ENCODE measurements at places on chromosomes 4 and X.

- DNase-seq: no peak
- no peaks in the 10 kb centered on the region for H3K36me3 ChIP-seq
- H3K4me1 ChIP-seq: peaks cover 24% of the 10 kb centered on the region
- no peaks in the 10 kb centered on the region for H3K27me3 ChIP-seq
- H3K27ac ChIP-seq: no peak overlapping the region
- no peak overlapping the region for H3K4me3 ChIP-seq
Observed at GRCh38 chrX:44899946-44900345, 27.0 kb downstream of the KDM6A start.

GRCh38 chr4:54228961-54229501 lies at the start of gene PDGFRA:
Gene PDGFRA, plus strand, starts transcription at chr4:54229293. Its CDS starts 29,476 bp downstream, at chr4:54258769.
- H3K27me3 ChIP-seq: peaks cover 49% of the 10 kb centered on the region
- H3K4me1 ChIP-seq: peaks cover 74% of the 10 kb centered on the region
- peak within 1 kb of the TSS; percentile 4 for H3K4me3 ChIP-seq
- H3K27ac ChIP-seq: no peak within 1 kb of the TSS
- no peak for DNase-seq

- no peaks in the 10 kb centered on the region for H3K4me1 ChIP-seq
- H3K27me3 ChIP-seq: no peaks in the 10 kb centered on the region
- H3K4me3 ChIP-seq: no peak overlapping the region
- H3K27ac ChIP-seq: no peak overlapping the region
- no peak for DNase-seq
Observed at GRCh38 chr4:95155759-95156451, 392.9 kb downstream of the UNC5C start.

- H3K27ac ChIP-seq: no peak overlapping the region
- no peak overlapping the region for H3K4me3 ChIP-seq
- DNase-seq: no peak
- no peaks in the 10 kb centered on the region for H3K27me3 ChIP-seq
- H3K4me1 ChIP-seq: peaks cover 37% of the 10 kb centered on the region
Observed at GRCh38 chr4:118282692-118283091, 70.1 kb downstream of the PRSS12 start.

GRCh38 chr4:87339440-87339839 lies 16.8 kb upstream of the HSD17B13 start:
- no peak for DNase-seq
- H3K27me3 ChIP-seq: no peaks in the 10 kb centered on the region
- no peak overlapping the region for H3K4me3 ChIP-seq
